ENCODE measurements at places on chromosomes 16 and 17.
A peak's percentile ranks its signal among the peaks of the same experiment; 100 is the strongest.

DNA sequence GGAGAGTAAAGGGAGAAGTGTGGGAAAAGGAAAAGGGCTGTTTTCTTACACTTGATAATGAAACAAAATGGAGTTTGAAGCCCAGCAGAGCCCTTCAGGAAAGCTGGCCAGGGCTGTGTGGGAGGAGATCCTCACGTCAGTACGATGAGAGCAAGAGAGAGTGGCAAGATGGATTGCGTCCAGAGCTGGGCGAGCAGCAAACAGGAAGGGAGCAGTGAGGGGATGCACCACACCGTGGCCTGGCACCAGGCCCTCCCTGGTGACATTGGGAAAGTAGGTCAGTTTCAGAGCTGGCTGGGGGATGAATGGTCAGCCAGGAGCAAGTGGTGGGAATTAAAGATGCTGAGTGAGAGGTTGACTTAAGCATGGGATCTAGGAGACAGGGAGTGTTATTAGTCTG, 273.6 kb downstream of the GRIN2A start:
- no peak for DNase-seq

GRCh38 chr17:10177131-10177912, 21.1 kb downstream of the GAS7 start:
- DNase-seq = no peak

- no peak for DNase-seq
Measured at GRCh38 chr17:20127360-20128035, 118.3 kb downstream of the SPECC1 start.

GRCh38 chr16:3646348-3646920, 8.1 kb upstream of the DNASE1 start:
- no peak for DNase-seq

DNA sequence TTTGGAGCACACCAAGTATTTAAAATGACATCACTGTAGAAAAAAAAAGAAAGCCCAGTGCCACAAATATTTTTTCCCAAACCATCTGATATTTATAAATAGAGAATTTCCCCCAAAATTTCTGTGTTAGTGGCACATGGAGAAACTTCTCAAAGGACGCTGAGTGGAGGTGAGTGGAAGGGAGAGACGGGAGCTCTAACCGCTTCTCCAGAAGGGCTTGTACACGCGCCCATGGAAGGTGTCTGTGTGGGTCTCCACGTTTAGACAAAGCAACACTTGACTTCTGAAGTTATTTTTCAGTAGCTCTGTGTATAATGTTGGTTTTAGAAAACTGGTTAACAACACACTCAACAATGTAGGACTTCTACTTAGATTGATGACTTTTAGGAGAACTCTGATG, 1.0 kb downstream of the MYOCD start:
- DNase-seq = no peak

- no peak for DNase-seq
Measured at GRCh38 chr17:19725486-19725885, 9.1 kb upstream of the SLC47A2 start.

GRCh38 chr16:57186872-57187854, 1.0 kb downstream of the RSPRY1 start:
- DNase-seq = no peak

DNA sequence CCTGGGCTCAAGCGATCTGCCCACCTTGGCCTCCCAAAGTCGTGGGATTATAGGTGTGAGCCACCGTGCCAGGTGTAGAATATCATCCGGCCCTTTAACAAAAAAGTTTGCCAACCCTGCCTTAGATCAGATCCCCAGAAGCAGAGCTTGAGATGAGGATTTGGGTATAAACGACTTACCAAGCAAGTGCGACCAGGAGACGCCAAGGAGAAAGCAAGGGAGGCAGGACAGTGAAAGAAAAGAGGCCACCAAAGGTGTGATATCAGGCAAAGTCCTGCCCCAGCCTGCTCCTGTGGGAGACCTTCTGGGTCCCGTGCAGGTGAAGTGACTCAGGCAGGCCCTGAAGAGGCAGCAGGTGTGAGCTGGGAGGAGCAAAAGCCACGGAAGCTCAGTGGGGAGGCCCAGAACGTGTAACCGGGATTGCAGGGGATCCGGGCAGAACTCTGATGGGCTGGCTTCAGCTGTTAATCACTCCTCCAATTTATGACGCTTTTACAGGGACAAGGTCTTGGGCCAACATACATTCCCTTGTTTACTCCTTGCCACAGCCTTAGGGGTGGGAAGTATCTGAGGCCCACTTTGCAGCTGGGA, 14.1 kb upstream of the CALB2 start:
- no peak for DNase-seq

DNA sequence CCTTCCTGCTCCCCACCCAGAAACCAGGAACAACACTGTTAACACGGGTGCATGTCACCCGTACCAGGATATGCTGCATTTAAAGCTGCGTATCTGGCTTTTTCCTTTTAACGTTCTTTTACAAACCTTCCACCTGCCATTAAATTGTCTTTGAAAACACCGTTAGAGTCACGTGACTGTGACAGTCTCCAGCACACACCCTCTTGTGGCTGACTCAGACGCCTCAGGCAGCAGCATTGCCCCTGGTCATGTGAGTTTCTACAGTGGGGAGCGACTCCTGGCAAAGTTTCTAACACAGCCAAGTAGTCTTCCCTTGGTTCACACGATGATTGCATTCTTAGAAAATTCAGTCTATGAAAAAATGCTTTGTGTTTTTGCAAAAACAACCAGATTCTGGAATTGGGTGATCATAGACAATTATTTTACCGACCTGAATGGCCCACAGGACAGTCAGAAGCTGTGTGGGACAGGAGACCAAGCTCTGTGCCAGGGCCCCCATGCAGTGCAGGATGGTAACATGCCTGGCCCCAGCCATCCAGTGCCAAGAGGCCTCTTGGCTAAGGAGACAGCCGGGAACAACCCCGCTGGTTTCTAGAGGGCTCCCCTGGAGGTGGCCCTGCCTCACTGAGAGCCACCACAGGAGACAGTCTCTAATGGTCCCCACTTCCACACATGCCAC, 199.1 kb downstream of the KATNIP start:
- peak; percentile 79 for DNase-seq

DNA sequence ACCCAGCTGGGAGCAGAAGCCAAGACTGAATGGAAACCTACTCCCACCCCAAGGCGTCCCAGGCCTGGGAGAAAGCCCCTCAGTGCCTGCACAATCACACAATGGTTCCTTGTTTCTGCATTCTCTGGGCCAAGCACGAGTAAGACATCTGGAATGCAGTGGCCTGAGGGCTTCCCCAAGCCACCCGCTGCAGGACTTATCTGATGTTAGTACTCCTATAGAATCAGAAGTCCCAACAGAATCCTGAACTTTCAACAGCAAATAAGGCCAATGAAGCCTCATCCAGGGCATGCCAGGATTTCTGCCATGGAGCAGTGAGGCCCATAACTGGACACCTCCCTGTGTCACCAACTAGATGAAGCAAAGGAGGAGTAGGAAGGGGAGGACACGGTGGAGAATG, 28.6 kb downstream of the MYO18A start:
- DNase-seq = no peak

- DNase-seq = peak; percentile 53
Measured at GRCh38 chr16:13923703-13924298, 3.8 kb downstream of the ERCC4 start.

GRCh38 chr16:24174957-24175356, 81.2 kb upstream of the CACNG3 start:
- no peak for DNase-seq

DNA sequence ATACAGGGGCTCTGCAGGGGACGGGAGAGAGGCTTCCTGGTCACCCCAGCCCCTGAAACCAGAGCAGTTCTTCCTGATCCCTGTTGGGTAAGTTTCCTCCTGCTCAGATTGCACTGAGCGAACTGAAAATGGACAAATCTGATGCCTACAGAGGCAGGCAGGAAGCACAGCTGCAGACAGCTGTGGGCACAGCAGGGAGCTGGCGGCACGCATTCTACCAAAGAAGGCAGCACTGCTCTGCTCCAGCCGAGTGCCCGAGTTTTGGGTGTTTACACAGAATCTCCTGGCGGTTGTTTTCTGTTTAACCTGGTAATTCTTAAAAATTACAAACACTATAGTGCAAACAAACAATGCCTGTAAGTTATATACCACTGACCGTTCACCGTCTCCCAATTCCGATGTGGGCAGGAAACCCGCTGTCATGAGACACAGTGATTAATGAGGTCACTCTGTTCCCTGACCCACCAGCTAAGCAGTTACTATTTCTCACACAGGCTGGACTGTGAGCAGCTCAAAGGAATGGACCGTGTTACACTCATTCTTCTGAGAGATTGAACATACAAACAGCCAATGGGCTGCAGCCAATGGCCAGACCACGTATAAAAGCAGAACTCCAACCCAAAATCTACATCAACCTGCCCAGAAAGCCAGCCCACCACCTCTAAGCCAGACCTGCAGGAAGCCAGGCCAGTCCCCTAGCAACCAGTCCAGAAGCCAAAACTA, 25.5 kb downstream of the NSMCE1 start:
- DNase-seq = no peak

DNA sequence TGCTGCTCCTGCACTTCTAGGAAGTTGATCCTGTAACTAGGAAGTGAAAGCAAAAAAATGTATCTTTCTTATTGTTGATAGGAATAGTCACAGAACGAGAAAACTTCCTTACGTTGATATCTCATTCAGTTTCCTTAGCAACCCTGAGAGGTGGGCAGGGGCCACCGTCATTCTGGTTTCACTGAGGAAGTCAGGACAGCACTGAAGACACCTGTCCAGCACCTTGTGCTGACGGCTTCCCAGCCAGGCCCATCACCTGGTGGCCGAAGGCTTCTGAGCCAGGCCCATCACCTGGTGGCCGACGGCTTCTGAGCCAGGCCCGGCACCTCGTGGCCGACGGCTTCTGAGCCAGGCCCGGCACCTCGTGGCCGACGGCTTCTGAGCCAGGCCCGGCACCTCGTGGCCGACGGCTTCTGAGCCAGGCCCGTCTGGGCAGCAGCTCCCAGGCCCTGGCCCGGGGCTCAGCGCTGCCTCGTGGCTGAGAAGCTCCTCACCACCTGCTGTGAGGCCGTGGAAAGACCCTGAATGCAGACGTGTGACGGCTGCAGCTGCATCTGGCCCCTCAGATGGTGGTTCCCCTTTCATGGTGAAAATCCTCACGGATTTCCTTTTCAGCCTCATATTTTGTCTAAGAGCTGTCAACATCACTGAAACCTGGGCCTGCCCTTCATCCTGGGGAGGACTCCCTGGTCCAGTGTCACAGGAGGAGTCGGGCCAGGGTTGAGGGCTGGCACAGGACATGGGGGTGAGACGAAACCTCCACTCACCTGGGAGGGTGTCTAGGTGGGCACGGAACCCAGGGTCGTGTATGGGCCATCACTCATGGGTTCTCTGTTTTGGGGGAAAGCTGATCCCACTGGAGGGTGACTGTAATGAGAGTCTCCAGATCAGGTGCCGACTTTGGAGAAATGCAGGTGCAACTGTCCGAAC, 33.0 kb upstream of the ZNF750 start:
- peak; percentile 11 for DNase-seq

DNA sequence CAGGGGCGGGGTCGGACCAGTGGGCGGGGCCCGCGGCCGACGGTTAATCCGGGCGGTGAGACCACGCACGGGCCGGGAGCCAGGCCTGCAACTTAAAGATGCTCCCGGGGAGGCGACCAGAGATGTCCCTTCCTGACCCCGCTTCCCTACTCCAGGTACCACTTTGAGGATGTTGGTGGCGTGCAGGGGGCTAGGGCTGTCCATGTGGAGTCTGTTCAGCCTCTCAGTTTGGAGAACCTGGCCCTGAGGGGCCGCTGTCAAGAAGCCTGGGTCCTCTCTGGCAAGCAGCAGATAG, 580 bp downstream of the RANGRF start:
- DNase-seq = no peak

GRCh38 chr17:9380361-9380760, 195.3 kb downstream of the STX8 start:
- no peak for DNase-seq

- no peak for DNase-seq
Measured at GRCh38 chr16:86798247-86799041, 220.1 kb downstream of the FOXL1 start.

DNA sequence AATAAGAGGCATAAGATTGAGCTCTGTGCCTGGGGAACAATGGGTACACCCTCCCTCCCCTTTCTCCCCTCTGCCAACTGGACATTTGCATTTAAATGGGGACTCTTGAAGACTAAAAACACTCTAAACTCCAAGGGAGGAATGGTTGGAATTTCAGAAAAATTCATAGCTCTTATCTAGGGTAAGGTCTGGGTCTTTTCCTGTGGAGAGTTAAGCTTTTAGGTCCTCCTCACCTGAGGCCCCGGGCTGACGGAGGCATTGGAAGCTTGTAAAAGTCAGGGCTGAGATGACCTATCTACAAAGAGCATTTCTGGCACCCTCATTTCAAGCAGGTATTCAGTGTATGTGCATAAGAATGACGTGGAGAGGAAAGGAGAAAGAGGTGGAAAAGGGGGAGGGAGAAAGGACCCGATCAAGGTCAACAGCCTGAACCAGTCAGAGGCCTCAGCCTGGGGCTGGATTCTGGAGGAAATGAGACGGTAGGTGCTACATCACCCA, 78.0 kb downstream of the RAP1GAP2 start:
- no peak for DNase-seq

DNA sequence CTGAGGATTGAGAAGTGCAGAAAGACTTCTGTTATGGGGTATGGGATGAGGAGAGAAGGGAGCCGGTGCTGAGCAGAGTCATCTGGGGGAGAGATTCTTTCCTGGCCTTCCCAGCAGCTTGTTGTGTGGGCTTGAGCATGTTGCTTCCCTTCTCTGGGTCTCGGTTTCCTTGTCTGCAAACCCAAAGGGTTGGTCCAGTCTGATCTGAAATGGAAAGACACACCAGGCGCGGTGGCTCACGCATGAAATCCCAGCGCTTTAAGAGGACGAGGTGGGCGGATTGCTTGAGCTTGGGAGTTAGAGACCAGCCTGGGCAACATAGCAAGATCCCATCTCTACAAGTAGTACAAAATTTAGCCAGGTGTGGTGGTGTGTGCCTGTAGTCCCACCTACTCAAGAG, 6.0 kb downstream of the SOCS3 start:
- no peak for DNase-seq

GRCh38 chr17:49753959-49754391, 10.0 kb downstream of the FAM117A start:
- no peak for DNase-seq
